ENCODE measurements at places on chromosomes 2 and 18.

- no peak for DNase-seq
Measured at GRCh38 chr2:140023291-140023690, 1243.1 kb upstream of the NXPH2 start.

GRCh38 chr18:6315517-6316331 is 99.0 kb downstream of the L3MBTL4 start:
- DNase-seq: no peak

DNA sequence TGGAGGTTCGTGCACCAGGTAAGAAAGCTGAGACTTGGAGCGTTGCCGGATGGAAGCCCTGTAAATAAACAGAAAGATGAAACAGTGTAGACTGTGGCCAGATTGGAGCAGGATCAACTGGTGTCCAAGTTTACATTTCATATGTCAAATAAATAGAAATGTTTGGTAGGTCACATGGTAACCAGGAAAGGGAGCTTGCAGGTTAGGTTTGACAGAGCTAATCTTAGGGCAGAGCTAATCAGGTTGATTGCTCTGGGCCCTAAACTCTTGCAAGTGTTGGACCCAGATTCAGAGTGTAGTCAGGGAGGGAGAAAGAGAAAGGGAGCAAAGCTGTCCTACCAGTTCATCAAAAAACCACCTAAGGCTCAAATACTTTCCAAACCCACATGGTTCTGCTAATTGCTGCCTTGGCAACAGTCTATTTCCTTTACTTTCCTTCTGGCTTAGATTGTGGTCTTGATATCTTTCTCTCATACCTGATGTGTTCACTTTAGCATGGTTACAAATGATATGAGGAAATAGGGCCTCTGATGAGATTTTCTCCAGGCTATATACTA is 63.2 kb downstream of the G6PC2 start:
- no peak for DNase-seq

DNA sequence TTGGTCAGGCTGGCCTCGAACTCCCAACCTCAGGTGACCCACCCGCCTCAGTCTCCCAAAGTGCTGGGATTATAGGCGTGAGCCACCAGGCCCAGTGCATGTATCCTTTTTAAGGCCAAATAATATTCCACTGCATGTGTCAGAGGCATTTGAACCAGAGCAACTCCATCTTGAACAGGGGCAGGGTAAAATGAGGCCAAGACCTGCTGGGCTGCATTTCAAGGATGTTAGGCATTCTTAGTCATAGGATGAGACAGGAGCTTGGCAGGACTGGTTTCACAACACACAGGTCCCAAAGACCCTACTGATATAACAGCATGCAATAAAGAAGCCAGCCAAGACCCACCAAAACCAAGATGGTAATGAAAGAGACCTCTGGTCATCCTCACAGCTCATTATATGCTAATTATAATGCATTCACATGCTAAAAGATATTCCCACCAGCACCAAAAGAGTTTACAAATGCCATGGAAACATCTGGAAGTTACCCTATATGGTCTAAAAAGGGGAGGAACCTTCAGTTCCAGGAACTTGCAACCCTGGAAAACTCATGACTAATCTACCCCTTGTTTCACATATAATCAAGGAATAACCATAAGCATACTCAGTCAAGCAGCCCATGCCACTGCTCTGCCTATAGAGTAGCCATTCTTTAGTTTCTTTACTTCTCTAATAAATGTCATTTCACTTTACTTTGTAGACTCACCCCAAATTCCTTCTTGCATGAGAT is 204.6 kb downstream of the RAB3GAP1 start:
- no peak for DNase-seq

GRCh38 chr2:206851521-206851920 is 86.1 kb downstream of the FASTKD2 start:
- DNase-seq: no peak

- DNase-seq: no peak
Measured at GRCh38 chr2:75729861-75730260, 19.1 kb upstream of the GCFC2 start.

DNA sequence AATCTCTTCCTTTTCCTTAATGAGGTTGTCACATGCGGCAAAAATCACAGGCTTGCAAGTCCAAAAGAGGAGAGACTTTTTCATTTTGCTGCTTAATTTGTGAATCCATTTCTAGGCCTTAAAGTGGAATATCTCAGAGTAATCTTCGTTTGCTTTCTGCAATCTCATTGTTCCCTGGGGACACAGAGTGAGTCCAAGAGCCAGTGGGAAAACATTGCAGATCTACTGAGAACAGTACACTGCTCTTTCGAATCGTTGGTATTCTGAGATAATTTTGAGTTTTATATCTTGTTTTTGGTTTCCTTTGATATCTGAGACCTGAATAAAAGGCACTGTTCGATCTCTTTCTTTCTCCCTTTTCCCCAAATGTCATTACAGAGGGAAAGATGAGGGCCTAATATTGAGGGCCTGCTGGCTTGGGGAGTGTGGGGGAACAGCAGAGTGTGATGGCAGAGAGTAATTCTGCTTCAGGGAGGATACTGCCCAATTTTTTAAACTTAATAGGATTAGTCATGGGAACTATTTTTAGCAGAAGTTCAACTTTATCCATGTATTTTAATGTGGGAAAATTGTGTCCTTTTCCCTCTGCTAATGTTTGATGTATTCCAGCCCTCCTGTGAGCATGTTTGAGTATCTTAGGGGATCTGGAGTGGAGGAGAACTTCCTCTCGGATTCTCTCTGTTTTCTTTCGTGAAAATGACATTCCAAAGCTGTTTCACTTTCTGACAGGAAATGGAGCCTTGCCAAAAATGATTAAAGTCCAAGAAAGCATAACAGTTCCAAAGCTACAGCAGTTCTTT is 418.2 kb upstream of the ZEB2 start:
- no peak for DNase-seq

DNA sequence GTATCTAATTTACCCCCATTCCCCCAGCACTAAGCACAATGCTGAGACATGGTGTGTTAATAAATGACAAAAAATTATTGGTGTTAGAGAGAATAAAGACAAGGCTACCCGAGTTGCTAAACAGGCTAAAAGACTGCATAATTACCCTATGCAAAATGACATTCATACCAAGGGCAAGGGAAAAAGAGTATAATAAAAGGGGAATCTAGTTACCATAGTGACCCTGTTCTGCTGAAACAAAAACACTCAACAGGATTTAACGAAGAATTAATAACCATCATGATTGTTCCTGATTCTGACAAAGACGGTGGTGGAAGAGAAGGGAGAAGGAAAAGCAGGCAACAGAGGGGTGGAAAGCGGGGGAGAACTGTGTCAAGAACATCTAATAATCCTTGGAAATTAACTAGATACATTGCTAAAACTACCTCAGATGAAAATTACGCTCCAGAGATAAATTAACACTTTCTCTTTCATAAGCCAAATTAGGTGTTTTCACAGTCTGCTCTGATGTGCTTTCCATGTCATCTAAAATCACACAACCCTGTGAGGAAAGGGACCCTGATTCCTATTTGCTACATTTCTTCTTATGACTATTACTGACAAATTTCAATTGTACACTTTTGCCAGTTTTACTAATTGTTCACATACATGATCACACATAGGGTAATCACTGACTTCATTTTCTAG is 25.5 kb downstream of the TTR start:
- no peak for DNase-seq

GRCh38 chr2:164281896-164282295 is 339.4 kb downstream of the GRB14 start:
- DNase-seq: no peak

DNA sequence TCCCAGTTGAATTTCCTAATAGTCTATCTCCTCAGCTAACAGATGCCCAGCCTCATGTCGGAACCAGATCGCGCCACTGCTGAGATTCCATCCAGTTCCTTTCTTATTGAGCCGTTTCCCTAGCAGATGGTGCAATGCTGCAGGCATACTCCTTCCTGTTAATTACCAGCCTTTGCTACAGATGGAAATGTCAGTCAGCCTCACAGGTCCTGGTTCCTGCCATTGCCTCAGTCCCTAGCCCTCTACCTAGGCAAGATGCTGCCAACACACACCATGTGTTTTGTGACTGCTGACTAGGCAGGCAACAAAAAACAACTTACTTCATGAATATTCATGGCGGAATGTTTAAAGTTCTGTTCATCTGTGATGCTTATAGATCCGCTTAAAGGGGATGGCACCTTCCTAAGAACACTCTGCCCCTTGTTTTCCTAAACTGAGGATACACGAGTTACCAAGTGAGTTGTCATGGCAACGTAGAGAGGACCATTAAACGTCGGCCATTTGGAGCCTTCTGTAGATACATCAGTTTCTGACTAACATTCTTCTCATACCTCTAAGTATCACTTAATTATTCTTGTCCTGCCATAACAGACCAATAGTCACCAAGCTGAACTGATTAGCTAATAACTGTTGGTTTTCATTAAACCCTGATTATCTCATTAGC is 749.5 kb downstream of the RNF144A start:
- no peak for DNase-seq

- no peak for DNase-seq
Measured at GRCh38 chr18:69261406-69261805, 139.3 kb upstream of the DOK6 start.

- DNase-seq: no peak
Measured at GRCh38 chr18:80234398-80234797, 12.9 kb downstream of the PARD6G start.

DNA sequence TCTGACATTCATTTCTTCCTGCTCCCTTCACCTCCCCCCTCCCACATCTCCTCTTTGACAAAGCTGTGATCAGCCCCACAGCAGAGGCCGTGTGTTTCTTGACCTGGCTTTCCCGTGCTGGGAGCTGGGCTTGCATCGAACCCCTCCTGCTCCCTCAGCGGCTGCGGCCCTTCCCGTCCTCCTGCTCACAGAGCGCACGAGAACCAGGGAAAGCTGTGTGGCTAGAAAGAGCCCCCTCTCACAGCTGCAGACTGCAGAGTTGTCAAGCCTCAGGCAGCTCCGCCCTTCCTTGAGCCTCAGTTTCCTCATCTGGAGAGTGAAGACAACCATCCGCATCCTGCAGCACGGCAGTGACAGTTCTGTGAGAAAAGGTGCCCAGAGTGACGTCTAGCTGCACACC is 65.7 kb upstream of the GLI2 start:
- no peak for DNase-seq

- no peak for DNase-seq
Measured at GRCh38 chr2:142415461-142415860, 284.6 kb upstream of the LRP1B start.

DNA sequence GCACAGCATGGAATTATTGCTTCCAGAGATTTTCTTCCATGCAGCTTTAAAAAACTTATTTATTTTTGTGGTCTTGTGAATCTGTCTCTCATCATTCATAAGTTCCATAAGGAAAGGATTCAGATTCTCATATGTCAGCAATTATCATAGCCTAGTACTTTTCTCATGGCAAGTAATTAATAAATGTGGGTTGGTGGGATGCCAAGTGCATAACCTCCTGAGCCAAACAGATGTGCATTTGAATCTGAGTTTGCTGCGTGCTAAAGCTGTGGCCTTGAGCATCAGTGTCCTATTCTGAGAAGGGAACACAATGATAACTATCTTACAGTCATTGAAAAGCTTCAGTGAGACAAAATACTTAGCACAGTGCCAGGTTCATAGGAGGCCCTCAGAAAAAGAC is 331.9 kb downstream of the PDE11A start:
- no peak for DNase-seq

DNA sequence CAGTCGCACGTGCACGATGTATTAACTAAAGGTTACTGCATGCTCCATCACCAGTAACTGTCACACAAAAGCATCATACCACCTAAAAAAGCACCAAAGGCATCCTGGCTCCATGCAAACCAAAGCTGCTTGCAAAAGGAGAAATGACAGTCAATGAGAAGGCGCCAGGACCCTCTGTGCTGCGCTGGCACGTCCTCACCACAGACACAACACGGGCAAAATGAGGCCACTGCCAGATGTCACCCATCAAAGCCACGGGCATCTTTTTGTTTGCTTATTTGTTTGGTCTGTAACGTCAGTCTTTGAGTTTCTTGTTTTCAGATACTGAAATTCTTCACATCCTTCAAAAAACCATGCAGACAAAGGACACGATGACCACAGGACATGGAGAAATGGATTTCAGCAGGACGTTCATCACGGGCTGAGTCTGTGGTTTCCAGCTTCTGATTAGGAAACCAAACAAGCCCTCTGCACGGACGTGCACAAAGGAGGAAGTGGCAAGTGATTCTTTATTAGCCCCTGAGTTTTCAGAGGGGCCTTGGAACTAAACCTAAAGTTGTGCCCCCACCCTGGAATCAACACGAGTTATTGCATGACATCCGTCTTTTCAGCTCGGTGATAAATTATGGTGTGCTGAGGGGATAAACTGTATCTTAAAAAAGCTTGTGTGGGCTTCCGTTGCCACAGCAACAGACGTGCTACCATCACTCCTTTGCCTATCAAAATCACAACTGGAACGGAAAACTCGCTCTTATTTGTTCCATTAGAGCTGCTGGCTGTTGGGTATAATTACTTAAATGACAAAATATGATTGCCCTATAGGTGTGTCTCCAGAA is 181.8 kb downstream of the EIPR1 start:
- no peak for DNase-seq

GRCh38 chr18:10148189-10148929 is 234.5 kb downstream of the VAPA start:
- DNase-seq: no peak

DNA sequence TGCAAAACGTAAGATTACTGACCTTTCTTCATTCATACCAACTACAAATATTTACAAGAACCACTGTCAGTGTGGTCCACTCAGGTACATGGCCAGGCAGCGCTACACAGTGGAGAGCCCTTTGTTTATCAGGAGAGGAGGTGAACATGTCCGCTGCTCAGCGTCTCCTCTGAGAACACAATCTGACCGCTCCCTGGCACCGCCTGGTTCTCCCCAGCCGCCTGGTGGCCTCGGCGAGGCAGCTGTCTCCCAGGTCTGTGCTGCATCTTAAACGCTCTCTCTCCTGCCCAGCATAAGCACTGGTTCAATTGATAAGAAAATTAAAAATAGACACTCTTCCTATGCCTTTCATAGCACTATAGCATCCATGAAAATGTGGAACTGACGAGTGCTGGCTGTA is 146.8 kb upstream of the PXDN start:
- no peak for DNase-seq

DNA sequence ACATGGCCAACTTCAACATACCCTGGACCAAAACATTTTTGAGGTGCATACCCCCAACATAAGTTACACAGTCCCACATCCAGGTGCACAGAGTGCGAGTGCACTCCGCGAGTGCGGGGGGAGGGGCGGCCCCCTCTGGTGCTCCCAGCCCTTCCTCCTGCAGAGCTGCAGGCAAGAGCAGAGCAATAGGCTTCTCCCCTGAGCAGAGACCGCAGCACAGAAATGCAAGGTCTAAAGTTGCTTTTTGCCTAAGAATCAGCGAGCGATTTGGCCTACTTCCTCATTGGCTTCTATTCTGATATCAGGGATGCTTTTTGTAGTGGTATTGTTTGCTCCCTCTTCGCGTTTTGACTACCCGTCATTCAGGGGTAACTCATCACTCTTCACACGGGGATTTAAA is 40.6 kb downstream of the BOLA3 start:
- DNase-seq: no peak

Data from thoracic aorta (tissue), 2 donors.